Left renal cortex interstitium (tissue), 4 donors: ENCODE measurements at places on chromosomes 11 and 22. TPM values are rescaled to one million over a fixed set of nuclear protein-coding genes. Genes with fewer than 3 reads are reported as not detected.

- no peak for DNase-seq
Measured at GRCh38 chr22:42162728-42163489, 32.3 kb upstream of the CYP2D6 start.

- no peak for DNase-seq
Measured at GRCh38 chr22:50199829-50200460, 866 bp upstream of the SELENOO start.

DNA sequence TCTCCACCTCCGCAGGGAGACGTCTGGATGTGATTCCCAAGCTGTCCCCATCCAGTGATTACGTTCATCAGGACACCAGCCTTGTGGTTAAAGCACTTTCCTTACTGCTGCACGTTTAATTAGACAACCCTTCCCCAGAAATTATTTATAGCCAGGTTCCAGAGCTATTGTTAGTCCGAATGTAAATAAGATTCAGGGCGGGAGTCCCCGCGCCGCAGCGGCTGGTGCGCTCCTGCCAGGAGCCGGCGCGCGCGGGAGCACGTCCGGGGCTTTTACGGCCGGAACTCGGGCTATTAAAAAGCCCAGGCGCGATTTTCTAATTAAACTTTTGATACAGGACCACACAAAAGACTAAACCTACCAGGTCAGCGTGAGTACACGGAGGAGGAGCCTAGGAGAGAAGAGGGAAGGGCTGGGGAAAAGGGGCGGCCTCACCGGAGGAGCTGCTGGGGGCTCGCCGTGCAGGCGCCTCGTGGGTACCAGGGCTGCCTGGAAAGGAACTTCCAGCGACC lies 538.3 kb downstream of the OPCML start:
- DNase-seq: peak; percentile 28

DNA sequence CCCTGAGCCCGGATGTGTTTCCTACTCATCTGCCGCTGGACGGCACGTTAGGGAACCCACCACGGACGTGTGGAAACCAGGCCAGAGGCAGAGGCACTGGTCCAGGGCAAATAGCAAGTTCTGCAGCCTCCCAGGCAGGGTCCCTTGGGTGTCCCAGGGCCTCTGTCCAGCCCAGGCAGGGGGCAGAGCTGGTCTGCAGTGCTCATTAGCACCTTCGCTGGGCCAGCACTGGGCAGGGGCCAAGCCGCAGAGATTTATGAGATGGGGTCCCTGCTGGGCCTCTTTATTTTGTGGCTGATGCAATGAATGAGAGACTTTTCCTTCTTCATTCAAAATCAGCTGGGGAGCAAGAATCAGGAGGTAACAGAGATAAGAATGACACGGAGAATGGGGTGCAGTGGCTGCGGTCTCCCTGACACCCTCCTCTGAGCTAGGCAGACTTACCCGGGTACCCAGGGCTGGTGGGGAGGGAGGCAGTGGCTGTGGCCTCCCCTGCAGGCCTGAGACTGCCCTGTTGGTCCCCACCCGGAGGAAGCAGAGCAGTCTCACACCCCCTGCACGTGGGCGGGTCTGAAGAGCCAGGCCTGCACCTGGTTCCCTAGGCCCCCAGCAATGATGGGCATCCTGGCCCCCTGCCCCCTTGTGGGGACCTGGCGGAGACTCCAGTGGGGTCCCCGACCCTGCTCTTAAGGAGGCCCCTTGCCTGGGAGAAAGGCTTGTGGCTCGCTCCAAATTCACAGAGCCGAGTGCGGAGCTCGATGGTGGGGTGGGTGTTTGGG lies 14.0 kb upstream of the PARVG start:
- DNase-seq: no peak

DNA sequence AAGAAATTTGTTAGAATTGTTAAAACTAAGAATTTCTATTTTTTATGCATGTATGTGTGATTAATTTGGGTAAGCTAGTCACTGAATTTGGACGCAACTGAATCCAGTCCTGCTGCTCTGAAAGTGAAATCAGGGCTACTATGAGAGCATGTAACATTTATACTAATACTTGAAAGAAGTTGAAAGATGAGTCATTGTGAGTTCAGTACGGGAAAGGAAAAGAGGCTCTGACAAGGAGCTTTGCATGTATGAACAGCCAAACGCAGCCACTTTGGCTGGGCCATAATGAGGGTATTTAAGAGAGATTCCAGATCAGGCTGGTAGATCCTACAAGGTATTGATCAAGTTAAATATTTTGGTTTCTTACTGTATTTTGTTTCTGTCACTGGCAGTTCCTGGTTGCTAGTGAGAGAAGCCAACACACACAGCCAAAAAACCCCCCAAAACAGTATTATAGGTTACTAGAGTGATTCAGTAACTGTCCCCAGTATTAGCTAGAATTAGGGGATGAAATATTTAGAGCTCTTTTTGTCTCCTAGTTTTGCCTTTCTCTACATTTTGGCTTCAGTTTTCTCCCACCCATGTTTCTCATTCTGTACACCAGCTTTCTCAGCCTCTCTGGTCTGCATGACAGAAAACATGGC lies 14.1 kb downstream of the AASDHPPT start:
- DNase-seq: no peak

DNA sequence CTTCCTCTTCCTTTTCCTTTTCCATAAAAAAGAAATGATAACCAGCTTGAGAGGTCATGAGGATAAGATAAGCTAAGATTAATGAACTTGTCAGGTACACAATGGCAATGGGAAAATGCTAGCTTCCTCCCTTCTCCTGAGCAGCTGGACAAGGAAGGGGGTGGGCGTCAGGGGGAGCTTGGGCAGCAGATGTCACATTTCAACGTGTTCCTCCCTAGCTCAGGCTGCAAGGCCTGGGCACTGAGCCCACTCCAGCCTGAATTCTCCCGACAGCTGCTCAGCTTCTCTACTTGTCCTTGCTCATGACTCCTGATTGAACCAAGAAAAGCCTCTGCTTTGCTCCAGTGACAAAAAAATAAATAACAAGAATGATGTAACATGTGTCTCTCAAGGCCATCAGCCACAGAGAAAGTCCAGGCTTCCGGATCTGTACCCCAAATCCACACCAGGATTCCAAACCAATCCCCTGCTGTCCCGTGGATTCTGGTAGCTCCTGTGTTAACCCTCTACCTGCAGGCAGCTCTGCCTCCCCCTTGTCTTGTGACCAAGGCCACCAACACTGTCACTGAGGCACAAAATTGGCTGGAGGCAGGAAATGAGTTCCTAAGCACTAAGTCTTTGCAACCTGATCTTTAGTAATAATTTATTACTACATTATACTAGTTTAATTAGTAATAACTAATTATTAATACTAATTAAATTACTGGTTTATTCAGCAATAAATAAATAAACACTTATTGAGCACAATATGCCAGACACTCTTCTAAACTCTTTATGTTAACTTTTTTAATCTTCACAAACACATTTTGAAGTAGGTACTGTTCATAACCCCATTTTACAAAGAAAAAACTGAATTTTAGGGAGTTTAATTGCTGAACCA lies 146.5 kb downstream of the CCDC34 start:
- DNase-seq: no peak

DNA sequence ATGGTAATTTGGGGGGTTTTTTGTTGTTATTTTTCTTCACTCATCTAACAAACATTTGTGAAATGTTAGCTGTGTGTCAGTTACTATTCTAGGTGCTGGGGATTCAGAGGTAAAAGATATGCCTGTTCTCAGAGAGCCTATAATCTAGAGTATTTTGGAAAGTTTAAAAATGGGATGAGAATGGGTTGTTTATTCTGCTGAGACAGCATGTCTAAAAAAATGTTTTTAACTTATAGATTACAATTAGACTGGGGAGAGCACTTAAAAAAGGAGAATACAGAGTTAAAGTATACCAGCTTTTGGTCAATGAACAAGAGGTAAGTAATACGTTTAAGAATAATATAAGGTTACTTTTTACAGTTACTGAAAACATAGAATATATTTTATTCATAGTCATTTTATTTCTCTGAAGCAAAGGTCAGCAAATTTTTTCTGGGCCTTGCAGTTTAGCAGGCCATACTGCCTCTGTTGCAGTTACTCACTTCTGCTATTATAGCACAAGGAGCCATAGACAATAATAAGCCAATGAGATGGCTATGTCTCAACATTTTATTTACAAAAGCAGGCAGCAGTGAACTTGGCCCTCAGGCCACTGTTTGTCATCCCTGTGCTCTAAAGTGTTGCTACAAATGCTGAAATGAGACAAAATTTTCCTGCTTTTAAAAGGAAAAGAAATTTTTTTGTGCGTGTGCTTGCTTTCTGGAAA lies 60.0 kb downstream of the DKK3 start:
- no peak for DNase-seq

- DNase-seq: no peak
Measured at GRCh38 chr11:70731271-70732022, 333.1 kb downstream of the CTTN start.

- no peak for DNase-seq
Measured at GRCh38 chr11:114782650-114783310, 104.5 kb downstream of the NXPE2 start.

DNA sequence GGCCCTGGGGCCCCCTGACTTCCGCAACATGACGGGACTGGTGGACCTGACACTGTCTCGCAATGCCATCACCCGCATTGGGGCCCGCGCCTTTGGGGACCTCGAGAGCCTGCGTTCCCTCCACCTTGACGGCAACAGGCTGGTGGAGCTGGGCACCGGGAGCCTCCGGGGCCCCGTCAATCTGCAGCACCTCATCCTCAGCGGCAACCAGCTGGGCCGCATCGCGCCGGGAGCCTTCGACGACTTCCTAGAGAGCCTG lies 992 bp downstream of the LRFN4 start:
- no peak for DNase-seq

GRCh38 chr11:6249770-6250555 lies 9.7 kb upstream of the CCKBR start:
- no peak for DNase-seq

DNA sequence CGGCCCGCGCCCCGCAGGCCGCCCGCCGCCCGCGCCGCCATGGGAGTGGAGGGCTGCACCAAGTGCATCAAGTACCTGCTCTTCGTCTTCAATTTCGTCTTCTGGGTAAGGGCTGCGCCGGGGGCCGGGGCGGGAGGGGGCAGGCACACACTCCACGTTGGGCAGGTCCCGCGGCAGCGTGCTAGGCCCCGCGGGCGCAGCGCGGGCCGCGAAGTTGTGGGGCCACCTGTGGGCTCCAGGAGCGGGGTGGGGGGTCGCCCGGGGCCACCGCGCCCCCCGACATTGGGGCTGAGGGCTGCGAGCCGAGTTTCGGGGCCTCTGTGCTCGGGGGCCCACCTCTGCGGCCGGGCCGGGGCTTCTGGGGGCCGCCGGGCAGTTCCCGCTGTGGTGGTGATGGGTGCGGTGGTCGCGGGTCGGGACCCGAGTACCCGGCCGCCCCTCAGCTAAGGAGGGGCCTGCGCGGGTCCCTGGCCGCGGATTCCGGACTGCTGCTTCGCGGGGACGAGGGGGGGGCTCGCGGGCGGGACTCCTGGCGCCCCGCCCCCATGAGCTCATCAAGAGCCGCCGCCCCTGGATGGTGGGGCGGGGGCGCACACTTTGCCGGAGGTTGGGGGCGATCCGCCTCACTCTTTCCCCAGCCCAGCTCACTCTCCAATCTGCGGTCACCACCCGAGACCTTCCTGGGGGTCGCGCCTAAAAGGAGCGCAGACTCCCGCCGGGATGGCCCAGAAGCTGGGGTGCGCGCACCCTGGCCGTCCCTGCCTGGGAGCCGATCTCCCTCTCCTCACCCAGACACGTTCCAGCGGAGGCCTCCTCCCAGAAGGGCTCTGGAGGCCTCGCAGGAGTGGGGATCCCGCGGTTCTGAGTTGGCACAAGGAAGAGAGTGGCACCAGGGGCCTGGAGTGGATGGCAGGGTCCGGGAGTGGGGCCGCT lies 667 bp downstream of the CD81 start:
- no peak for DNase-seq

DNA sequence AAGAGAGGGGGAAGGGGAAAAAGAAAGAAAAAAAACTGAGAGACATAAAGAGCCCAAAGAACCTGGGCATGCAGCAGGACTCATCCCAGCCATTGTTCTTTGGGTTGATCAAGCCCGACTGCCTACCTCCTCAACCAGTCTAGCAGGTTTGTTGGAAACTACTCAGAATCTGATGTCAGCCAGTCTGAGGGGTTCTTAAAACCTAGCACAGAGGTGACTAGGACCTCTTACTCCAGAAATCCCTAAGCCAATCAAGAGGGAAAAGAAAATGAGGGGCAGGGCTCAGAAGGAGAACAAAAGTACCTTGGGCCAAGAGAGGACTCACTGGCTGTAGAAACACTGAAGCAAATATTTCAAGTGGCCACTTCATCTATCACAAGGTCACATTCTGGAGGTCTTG lies 228.0 kb downstream of the AASDHPPT start:
- DNase-seq: no peak

GRCh38 chr22:28992565-28993356 lies 68.9 kb downstream of the C22orf31 start:
- DNase-seq: no peak

- DNase-seq: no peak
Measured at GRCh38 chr11:118045191-118045590, 31.7 kb upstream of the TMPRSS4 start.

- DNase-seq: no peak
Measured at GRCh38 chr11:131809203-131809918, 438.9 kb downstream of the NTM start.

GRCh38 chr11:118659314-118659952 lies 20.0 kb downstream of the TREH start:
- no peak for DNase-seq

DNA sequence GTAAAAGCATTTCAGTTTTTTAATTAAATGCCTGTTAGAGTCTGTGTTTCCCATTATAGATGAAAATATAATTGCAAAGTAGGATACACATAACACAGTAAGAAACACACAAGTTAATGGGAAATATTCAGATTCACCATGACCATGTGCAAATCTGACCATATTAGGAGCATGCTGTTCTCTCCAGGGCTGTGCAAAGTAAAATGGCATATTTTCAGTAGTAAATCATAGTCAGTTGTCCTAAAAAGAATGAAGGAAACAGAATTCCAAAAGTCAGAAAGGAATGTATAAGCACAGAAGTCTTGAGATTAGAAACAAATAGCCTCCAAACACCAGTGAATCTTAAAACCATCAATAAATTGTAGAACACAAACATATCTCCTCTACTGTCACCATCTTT lies 44.4 kb downstream of the CNTN5 start:
- DNase-seq: no peak

DNA sequence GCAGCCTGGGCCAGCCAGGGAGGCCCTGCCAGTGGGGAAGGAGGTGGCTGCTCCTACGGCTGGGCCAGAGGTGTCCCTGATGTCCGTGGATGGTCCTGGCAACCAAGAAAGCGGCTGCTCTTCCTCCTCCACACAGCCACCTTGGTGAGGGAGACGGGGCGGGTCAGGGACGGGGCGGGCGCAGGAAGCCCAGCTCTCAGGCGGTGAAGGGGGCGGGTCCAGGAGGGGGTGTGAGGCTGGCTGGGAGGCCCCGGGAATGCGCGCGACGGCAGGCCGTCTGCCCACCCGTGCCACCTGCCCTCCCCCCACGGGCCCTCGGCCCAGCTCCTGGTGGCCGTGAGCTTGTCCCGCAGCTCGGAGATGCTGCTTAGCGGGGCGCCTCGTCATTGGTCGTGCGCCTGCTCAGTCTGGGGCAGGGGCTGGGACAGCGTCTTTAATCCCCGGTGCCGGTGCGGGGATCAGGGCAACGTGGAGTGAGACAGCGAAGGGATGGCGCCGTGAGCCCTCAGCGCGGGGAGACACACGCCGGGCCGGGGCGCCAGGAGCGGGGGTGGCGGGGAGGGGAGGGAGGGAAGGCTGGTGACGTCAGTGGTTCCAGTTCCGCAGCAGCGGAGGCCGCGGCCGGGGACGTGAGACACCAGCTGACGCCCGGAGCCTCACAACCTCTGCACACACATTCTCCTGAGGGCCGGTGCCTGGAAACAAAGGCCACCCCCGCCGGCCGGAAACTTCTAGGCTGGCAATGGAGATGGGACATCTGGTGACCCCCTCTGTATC lies 6.7 kb upstream of the BRSK2 start:
- DNase-seq: peak; percentile 36

CATSPER1 gene
- not detected for polyA plus RNA-seq

GLB1L3 gene
- 2.1 TPM for polyA plus RNA-seq

MS4A8 gene
- polyA plus RNA-seq: not detected

SLC22A9 gene
- not detected for polyA plus RNA-seq

UBXN1 gene
- polyA plus RNA-seq: 151 TPM
